ENCODE measurements at places on chromosomes 7 and 10.

DNA sequence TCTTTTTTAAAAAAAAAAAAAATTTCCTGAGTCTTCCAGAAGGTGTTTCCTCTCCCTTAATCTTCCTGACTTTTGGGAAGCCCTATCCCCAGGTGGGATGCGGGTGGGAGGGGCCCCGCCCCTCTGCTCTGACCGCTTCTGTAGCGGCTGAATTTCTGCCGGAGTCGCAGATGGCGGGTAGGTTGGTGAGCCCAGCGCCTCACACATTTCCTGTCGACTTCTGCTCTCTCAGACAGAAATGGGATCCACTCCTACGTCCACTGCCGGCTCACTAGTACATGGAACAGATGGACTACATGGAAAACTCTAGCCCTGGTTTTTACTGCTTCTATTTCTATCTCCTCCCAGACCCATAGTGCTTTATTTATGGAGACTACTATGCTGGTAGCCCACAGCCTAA, 90.9 kb downstream of the NEUROD6 start:
- DNase-seq: no peak

- DNase-seq: no peak
Observed at GRCh38 chr10:82691211-82691610, 816.2 kb downstream of the NRG3 start.

- DNase-seq: no peak
Observed at GRCh38 chr10:105699504-105699903, 1058.4 kb downstream of the SORCS3 start.

GRCh38 chr10:127877699-127878098, 15.0 kb downstream of the CLRN3 start:
- no peak for DNase-seq

- DNase-seq: no peak
Observed at GRCh38 chr7:50533866-50534265, 31.3 kb downstream of the DDC start.

GRCh38 chr10:109740436-109740835, 182.9 kb downstream of the XPNPEP1 start:
- DNase-seq: no peak
